Dorsolateral prefrontal cortex (tissue), 122 donors: ENCODE measurements at places on chromosomes 12 and 14. TPM values are rescaled to one million over a fixed set of nuclear protein-coding genes. Genes with fewer than 3 reads are reported as not detected.
A peak's percentile ranks its signal among the peaks of the same experiment; 100 is the strongest.

The TAS2R43 gene
- total RNA-seq, result 0.80 TPM

- DNase-seq, result no peak
Observed at GRCh38 chr14:100293497-100294212, 12.6 kb downstream of the SLC25A29 start.

The LRRC43 gene
- 4.2 TPM for total RNA-seq

The FGF6 gene
- not detected for total RNA-seq

The TEX22 gene
- 5.5 TPM for total RNA-seq

- DNase-seq, result peak; percentile 62
Observed at GRCh38 chr12:62192180-62192902, 67.9 kb upstream of the USP15 start.

The HCAR1 gene
- total RNA-seq, result 0.48 TPM

The SYNDIG1L gene
- 2.2 TPM for total RNA-seq

DNA sequence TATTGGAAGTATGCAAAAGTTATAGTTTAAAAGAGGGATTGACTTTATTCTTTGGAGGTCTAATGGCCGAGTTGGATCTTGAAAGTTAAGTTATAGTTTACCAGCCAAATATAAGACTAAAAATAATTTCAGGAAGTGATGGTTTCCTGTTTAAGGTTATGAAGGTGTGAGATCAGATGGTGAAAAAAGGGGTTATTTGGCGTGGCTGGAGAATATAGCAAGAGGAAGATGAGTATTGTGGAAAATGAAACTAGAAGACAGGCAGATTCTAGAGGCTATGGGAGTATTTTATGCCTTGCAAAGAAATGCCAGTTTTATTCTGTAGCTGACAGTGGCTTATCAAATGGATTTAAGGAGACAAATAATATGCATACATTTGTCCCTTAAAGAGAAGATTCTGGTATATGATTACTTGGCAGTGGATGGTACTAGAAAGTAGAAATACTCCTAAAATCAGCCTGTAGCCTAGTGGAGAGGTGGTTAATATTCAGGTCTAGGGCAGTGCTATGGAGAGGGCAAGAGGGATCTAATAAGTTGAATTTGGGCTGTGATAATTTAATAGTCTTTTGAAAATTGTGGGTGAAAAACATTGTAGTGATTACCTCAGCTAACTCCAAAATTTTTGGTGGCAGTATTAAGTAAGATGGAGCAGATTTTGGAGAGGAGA lies 1091.8 kb upstream of the ATXN7L3B start:
- DNase-seq, result no peak

The KRT72 gene
- total RNA-seq, result not detected

The RARG gene
- 15.3 TPM for total RNA-seq

DNA sequence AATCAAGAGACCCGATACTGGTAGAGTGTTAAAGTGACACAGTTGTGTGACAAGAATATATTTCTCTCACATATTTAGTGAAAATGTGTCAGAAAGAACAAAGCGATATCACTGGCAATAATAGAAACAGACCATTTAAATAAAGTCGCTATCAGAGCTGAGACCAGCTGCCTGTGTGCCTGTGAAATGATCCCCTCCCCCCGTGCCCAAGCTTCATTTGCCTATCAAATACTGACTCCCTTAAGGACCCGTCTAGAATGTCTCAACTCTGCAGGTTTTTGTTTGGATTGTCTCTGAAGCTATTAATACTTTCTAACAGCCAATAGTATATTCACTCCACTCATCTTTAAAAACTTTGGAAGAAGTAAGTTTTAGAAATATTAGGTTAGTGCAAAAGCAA lies 98.9 kb downstream of the EGLN3 start:
- DNase-seq, result no peak

The LMBR1L gene
- total RNA-seq, result 66.7 TPM

DNA sequence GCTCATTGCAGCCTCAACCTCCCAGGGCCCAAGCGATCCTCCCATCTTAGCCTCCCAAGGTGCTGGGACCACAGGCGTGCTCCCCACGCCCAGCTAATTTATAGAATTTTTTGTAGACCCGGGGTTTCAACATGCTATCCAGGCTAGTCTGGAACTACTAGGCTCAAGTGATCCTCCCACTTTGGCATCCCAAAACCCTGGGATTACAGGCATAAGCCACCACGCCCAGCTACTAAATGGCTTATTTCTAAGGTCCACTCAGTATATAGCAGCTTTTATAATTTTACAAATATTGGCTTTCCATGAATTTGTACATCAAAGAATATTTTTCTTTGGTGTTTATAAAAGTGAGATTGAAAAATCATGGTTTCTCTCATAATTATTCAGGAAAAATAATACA lies 167.8 kb downstream of the TTC7B start:
- DNase-seq, result no peak

DNA sequence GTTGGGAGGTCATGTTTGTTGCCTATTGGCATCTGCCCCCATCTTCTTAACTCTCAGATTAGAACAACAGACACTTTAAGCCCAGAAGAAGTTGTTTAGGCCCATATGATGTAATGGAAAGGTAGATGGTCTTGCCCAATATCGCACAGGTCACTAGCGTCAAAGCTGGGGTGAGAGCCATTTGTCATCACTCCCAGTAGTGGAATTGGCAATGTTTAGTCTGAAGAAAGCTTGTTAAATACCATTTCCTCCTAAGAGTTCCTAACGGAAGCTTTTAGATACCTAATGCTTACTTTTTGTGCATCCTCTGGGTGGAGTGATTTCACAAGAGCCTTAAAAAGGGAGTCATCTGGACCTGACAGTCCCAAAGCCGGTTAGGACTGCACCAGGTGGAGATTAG lies 125.4 kb downstream of the DACT1 start:
- no peak for DNase-seq

The A2M gene
- total RNA-seq, result 139 TPM

The VSIG10 gene
- 16.4 TPM for total RNA-seq

DNA sequence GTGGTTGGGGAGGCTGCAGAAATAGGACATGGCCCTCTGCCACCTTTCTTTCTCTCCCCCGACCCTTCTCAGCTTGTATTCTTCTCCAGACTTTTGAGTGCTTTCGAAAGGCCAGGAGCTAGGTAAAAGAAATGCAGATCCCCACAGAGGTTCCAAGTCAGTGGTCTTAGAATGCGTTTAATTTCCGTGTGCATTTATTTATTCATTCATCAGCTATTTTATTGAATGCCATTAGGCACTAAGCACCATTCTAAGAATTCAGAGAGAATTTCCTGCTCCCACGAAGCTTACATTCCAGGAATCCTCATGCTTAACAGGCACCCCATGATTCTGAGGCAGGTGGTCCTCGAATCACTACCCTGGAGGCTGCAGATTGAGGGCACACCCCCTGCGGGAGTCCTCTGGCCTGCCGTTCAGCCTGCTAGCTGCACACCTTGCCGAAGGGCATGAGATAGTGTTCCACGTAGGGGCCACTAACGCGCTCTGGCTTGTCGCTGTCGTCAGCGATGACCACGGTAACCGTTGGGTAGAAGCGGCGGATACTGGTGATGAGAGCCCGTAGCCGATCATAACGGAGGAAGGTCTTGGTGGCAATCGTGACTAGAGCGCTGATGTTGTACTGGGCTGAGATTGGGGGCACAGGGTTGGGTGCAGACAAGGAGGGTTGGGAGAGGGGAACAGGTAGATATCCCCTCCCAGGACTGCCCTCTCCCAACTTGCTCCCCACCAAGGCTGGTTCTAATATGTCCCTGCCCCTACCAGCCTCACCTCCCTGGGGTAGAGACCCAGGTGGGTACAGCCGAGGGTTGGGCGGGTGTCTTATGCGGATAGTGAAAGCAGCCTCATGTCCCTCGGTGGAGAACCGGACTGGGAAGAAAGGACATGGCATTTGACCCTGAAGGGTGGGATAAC lies 4.5 kb downstream of the B4GALNT1 start:
- DNase-seq, result no peak

DNA sequence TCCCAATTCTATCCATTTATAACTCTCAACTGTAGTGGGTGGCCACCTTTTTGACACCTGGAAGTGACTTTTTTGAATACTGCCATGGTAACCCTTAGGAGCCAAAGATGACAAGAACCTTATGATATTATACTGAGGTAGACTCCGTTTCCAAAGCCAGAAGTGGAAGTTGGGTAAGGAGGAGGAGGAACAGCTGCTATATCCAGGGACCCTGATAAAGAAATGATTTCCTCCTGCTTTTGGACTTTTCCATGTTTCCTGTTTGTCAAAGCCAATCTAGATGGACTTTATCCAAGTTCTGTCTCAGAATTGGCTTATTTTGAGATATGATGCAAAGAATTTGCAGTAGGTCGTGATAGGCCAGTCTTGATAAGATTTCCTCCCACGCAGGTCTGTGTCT lies 14.3 kb downstream of the TRIM9 start:
- no peak for DNase-seq

DNA sequence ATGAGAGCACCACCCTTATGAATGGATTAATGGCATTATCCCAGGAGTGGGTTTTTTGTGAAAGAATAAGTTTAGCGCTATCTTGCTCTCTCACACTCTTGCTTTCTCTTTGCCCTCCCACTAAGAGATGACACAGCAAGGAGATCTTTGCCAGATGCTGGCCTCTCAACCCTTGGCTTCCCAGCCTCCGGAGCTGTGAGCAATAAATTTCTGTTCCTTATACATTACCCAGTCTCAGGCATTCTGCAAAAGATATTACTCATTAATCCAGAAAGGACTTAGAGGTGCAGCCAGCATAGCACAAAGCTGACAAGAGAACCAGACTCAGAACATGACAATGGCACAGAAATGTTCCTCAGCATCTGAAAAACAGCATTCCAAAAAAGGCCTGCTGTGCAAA lies 190.6 kb downstream of the ITPR2 start:
- DNase-seq, result no peak

The CLEC9A gene
- not detected for total RNA-seq
